Stimulated activated CD8-positive, alpha-beta memory T cell treated with anti-CD3 and anti-CD28 coated beads, Interleukin-4, amount 100 ng/mL, for 1 hour (primary cell): ENCODE measurements at places on chromosomes 5 and 9.

- DNase-seq: no peak
Measured at GRCh38 chr9:68762570-68762969, 57.5 kb downstream of the PIP5K1B start.

GRCh38 chr9:137642118-137642601, 23.4 kb downstream of the EHMT1 start:
- no peak for DNase-seq

- DNase-seq: no peak
Measured at GRCh38 chr5:106833517-106833916, 837.2 kb downstream of the EFNA5 start.

DNA sequence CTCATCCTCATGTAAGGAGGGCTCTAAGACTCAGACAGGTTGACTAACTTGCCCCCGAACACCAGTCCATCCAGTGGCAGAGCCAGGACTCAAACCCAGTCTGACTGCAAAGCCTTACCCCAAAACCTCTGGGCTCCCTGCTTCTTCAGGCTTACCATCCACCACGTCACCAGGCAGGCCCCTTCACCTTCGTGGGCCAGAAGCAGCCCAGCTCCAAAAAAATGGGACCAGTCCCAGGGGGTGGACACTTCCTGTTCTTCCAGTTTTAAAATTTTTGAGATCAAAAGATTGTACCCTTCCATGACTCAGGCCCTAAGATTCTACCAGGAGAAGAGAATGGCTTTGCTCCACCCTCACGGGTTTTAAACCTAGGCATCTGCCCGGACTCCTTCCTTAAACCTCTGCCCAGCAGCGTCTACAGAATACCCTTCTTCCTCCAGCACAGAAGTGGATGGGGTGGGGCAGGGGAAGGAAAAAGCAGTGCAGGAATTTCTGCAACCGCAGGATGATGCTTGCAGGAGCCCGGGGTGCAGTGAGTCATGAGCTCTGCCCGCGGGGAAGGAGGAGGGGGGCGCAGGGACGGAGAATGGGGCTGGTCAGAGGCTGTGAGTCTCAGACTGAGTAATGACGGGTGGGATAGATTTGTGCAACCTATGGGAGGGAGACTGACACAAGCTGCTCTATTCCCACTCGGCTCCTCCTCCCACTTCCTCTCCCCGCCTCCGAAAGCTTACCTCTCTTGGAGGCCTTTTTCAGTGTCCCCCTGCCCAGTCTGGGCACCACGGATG, 50.4 kb upstream of the STXBP1 start:
- no peak for DNase-seq

DNA sequence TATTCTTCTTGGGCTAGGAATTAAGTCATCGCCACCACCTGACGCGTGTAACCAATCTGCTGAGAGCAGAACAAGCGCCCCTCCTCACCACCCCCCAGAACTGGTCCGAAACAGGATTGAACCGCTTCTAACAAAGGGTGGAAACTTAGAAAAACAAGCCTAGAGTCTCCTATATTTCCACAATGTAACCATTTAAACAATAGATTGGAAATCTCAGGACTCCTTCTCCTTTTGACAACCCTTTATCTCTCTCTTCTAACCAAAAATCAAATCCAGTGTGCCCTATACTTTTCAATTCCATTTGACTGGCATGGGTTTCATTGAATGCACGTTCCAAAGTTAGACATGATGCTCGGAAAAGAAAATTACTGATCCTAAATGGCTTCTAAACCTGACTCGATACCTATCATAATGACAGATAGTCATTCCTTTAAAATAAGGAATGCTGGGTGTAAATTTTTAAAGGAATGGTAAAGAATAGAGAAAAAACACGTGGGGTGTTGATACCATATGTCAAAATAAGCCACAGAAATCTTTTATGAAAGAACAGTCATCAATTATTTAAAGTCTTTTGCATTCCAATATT, 1.2 kb downstream of the ARRDC3 start:
- DNase-seq: peak; percentile 44

DNA sequence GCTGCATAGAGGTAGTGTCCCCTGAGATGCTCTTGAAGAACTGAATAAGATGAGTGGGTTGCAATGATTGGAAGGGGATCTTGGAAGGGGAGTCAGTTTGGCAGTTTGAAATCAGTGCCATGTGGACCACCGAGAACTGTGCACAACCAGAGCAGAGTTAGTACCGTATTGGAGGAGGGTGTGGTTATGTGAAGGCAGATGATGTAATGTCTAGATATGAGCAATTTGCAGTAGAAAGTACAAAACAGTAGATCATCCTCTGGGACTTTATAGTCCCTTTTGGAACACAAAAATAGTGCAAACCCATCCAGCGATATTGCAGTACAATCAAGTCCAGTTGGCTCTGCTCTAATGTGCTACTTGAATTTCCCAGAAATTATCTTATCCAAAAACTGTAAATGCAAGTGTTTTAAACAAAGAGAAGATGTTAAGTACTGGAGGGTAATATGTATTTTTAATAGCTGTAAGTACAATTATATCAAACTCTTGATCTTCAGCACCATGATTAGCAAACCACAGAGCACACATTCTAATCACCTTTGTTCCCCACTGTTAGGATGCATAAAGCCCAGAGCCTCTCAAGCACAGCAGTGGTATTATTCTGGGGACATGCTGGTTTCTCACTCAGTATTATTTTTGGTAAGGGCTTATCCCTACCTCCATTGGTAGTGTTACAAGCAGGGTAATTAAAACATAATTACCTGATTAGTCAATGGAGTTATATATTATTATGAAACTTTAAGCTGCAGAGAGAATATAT, 41.5 kb downstream of the MEGF10 start:
- no peak for DNase-seq

- DNase-seq: no peak
Measured at GRCh38 chr5:59021837-59022514, 439.1 kb downstream of the RAB3C start.

- DNase-seq: no peak
Measured at GRCh38 chr9:35415402-35416097, 74.4 kb upstream of the RUSC2 start.

GRCh38 chr9:133113949-133114885, 6.8 kb downstream of the RALGDS start:
- no peak for DNase-seq

GRCh38 chr9:135478191-135478590, 1.4 kb upstream of the PPP1R26 start:
- DNase-seq: no peak

DNA sequence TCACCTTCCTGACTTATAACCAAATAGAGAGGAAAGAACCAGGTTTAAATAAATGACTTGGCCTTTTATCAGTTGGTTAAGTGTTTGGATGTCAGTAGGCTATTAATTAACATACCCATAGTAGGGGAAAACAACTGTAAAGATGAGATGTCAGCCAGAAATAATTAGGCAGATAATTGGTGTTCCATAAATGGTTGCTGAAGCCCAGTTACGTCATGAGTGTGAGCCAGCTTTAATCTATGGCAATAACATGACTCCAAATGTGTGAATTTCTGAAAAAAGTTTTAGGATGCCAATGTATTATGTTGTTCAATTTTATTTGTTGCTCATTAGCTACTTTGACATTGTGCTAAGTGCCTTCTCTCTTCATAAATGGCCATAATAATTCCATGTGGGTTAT, 180.5 kb downstream of the FBXL7 start:
- DNase-seq: no peak

DNA sequence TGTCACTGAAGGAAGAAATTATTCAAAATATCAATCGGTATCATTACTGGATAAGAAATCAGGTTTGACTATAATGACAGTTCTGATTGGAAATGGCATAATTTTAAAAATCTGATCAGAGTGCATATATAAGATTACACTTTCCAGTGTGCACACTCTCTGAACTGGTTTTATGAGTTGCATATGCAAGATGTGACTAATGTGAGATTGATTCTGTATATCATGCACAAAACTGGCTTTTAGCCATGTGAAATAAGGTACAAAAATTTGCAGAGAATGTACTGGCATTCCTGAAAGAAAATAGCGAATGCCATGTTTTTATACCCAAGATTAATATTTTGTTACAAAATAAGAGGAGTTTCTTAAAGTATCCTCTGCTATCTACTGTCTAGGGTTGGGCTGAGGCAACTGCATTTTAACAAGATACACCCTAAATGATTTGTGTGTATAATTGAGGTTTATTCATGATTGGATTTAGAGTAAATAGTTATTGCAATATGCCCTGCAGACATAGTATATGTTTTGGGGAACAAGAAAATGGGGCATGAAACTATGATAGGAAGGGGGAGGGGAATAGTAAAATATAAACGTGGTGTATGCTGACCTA, 70.7 kb downstream of the LNPEP start:
- no peak for DNase-seq

GRCh38 chr9:88742483-88742882, 207.5 kb downstream of the NXNL2 start:
- no peak for DNase-seq

DNA sequence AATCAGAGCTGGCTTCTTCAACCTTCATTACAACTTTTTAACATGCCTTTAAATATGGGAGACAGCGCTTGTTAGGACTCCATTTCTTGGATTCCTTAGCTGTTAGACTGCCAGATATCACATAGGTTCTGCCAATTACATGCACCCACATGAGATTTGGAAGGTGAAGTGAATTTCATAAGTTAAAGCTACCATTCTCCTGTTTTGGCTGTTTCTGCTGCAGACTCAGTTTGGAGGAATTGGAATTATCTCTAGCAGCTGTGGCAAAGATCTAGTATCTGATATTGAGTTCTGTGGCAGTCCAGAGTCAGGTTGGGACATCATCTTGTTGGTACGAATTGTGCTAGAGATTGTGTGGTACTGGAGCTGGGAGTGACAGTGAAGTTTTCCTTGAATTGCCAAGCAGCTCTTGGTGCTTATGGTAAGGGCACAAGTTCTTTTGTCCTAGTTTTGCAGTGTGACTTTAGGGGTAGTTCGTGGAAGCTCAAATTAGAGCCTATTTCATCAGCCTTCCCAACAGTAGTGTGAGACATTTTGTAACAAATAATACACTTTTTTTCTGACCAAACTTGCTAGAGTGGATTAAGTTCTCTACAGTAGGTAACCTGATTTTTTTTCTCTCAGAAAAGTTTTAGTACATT, 9.1 kb upstream of the PJA2 start:
- DNase-seq: no peak

GRCh38 chr9:13721481-13722235, 442.2 kb upstream of the MPDZ start:
- no peak for DNase-seq

DNA sequence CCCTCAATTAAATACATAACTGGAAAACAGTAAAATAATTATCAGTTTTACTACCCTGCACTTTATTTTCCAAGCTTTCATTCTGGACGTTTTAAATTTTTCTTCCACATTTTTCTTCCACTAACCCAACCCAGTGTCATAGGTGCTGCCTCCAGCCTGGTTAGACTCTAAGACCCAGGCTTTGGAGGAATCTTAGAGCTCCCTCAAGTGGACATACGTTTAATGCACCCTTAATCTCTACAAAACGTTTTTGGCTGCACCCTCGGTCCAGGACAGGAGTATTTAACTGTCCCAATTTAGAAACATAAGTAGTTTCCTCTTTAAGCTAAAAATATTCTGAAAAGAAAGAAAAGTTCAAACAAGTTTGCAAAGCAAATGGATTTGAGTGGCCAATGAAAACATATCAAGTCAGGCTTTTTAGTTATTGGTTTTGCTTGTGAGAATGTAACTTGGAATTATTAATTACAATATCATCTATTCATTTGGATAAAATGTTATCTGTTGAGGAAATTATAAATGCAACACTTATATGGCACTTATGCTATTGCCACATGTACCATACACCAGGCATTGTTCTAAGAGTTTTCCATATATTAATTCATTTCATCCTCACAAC, 38.9 kb downstream of the CDH6 start:
- DNase-seq: no peak

DNA sequence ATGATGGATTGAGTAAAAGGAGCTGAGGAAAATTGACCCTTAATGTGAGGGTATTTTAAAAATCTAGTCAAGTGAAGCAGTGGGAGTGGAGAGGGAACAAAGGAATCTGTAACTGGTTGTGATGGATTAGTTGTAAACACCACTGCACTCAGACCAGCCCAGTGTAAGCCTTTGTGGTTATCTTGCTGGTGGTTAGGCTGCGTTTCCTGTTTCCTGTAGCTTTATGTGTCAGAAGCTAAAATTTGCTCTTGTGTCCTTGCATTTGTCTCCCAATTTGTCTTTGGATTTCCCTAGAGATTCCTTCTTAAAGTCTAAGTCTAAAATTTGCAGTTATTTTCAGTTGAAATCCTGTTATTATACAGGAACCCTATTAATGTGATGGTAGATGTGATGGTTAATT, 6.3 kb downstream of the IFNA21 start:
- DNase-seq: no peak

DNA sequence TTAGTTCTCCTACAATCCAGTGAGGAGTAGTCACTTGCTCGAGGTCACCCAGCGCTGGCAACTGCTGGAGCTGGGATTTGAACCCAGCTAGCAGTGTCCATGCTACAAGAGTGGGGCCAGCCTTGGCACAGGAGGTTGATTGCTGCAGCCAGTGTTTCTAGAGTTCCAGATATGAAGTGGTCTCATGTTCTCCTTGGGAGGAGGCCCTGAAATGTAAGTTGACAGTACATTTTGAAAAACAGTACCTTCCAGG, 802 bp downstream of the CCDC107 start:
- no peak for DNase-seq

DNA sequence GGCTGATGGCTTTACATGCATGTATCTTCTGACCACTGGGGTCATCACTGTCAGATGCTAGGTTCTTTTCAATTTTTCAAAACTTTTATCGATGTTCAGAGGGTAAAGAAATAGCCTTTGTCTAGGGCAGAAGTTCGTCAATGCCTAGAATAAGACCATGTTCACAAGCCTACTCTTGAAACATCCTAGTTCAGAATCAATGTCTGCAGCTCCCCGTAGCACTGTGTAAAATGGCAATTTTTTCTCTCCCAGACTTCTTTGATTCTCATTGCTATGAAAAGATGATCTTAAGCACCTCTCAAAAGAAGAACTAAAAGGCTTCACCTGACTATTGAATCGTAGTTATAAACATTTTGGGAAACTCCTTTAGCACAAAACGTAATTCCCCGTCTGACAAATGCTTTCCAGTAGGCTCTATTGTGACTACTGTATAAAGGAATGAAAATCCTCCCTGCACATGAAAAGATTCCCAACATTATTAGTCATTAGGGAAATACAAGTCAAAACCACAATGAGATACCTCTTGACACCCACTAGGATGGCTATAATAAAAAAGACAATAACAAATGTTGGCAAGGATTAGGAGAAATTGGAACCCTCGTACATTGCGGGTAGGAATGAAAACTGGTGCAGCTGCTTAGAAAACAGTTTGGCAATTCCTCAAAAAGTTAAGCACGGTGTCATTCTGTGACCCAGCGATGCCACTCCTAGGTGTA, 263.5 kb downstream of the ARHGAP26 start:
- DNase-seq: no peak
